ENCODE measurements at places on chromosomes 3 and 15. TPM values are rescaled to one million over a fixed set of nuclear protein-coding genes. Genes with fewer than 3 reads are reported as not detected.

MFN1 gene
- total RNA-seq = 29.7 TPM

DNA sequence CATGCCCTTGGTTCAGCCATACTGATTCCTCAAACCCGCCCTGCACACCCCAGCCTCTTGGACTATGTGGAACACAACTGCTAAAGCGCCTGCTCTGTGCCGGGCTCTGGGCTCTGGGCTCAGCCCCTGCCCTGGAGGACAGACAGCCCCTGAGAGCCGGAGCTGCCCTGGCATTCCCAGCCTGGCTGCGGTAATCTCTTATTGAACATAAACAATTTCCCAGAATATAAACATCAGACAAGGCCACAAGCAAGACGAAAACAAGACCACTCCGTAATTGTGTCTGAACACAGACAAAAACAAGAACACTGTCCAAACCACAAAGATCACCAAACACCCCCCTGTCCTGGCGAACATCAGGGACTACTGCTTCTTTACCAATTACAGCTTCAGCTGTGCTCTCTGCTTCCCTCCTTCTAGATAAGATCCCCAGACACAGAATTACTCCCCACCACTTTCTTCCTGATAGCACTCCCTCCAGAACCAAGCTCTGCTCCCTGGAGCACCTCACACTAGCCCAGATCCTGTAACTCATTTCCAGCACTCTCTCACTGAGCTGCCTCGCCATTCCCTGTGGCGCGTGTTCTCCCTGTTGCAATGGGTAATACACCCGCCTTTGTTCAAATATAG is 57.1 kb upstream of the TLE3 start:
- DNase-seq = peak; percentile 75

IL5RA gene
- not detected for total RNA-seq

PGBD4 gene
- total RNA-seq = 1.5 TPM

C3orf20 gene
- not detected for total RNA-seq

DNA sequence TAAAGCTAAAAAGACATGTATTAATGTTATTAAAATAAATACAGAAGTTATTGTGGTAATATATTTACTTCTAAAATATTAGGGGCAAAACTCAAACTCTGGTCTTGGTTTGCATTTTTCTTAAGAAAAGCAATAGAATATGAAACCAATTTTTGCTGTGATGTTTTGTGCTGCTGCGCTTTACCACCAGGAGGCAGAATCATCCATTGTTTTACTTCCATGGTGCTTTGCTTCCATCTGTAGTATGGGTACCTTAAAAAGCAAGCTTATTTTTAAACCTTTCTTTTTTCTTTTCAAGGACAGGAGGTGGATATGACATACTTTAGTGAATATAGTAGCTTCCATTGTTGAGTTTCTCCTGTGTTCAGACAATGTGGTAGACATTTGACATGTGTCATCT is 46.6 kb upstream of the MRPL3 start:
- DNase-seq = no peak

GRCh38 chr3:45496555-45496954 is 98.0 kb upstream of the LIMD1 start:
- DNase-seq = no peak

FOXB1 gene
- not detected for total RNA-seq

ARHGAP31 gene
- total RNA-seq = 8.8 TPM

CD200R1 gene
- total RNA-seq = not detected

- DNase-seq = peak; percentile 8
Measured at GRCh38 chr15:97998307-97999071, 38.0 kb downstream of the ARRDC4 start.

DNA sequence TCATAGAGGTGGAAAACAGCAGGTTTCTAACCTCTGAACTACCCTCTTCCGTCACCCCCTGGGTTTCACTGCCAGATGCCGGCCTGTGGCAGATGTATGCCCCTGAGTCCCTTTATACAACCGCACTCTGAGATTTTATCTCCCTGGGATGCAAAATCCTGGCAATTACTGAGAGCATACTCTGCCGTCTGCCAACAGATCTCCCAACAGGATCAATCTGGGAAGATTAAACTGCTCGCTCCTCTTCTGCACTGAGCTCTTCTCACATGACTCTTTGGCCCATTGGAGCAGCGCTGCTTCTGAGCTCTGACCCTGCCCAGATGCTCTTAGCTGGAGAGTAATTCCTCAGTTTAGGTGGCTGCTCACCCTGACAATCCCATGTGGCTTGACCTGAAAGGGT is 133.2 kb downstream of the LIPC start:
- DNase-seq = no peak

PLAAT1 gene
- total RNA-seq = 1.4 TPM

ADGRG7 gene
- not detected for total RNA-seq

GRCh38 chr15:39479911-39480310 is 101.0 kb upstream of the THBS1 start:
- DNase-seq = no peak

DNA sequence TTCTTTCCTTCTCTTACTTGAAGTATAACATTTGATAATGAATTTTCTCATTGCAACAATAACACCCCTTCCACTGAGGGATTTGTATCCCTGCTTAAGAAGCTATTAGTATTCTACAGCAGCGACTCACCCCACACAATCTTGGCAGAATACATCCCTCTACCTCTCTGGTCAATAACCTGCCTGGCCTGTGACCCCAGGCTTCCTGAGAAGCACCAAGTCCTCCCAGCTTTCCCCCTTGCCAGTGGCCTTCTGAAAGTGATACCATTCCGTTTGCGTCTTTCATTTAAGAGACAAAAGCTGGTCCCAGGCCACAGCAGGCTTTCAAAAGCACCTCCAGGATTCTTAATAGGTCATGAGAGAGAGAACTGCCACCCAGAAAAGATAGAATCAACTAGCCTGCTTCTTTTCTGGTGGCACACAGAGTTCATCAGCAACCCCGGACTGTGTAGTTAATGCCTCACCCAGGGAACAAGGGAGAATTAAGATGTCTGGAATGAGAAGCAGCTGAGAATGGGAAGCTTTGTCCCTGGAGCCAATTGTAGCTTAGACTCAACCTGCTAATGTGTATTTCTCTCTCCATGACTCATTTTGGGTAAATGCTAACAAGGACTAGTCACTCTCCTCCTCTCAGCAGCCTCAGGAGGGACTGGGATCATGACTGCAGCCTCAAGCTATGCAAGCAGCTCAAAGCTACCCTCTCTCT is 101.0 kb upstream of the CPNE4 start:
- peak; percentile 92 for DNase-seq

GRCh38 chr15:64193971-64194370 is 31.1 kb upstream of the PPIB start:
- no peak for DNase-seq

DNA sequence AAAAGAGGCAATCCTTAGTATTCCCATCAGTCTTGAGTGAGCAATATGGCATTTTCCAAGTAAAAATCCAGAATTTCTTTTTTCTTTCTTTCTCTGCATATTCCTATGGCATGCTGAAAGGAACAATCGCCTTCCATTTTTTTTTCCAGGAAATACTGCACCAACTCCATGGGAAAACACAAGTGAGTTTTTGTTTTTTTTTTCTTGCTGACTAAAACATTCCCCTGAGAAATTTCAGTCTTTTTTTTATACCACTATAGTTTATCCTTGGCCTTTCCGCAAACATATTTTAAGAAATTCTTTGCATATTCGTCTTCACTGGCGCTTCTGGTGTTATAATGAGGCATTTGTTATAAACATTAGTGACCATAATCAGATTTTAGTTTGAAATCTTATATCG is 429.6 kb upstream of the MDFIC2 start:
- peak; percentile 23 for DNase-seq

GRCh38 chr3:183775781-183776180 is 49.6 kb downstream of the MAP6D1 start:
- DNase-seq = no peak

DNA sequence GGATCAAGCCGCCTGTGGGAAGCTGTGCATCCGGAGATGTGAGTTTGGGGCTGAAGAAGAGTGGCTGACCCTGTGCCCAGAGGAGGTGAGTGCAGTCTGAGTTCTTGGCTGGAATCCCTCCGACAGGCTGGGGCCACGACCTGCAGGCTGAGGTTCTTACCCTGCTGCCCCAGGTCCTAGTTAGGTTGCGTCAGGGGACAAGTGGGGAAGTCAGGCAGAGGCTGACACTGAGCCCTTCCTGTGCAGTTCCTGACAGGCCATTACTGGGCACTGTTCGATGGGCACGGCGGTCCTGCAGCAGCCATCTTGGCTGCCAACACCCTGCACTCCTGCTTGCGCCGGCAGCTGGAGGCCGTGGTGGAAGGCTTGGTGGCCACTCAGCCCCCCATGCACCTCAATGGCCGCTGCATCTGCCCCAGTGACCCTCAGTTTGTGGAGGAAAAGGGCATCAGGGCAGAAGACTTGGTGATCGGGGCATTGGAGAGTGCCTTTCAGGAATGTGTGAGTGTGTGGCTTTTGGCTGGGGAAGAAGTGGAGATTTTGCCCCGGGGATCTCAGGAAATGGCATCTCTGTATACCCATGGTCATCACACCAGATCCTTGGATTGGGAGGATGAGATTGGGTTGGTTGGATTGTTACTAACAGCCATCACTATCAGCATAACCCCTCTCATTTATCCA is 1.3 kb downstream of the PPM1M start:
- no peak for DNase-seq

CELF6 gene
- 0.08 TPM for total RNA-seq

- no peak for DNase-seq
Measured at GRCh38 chr3:167151636-167152035, 228.5 kb downstream of the ZBBX start.

RTP1 gene
- total RNA-seq = not detected

DNA sequence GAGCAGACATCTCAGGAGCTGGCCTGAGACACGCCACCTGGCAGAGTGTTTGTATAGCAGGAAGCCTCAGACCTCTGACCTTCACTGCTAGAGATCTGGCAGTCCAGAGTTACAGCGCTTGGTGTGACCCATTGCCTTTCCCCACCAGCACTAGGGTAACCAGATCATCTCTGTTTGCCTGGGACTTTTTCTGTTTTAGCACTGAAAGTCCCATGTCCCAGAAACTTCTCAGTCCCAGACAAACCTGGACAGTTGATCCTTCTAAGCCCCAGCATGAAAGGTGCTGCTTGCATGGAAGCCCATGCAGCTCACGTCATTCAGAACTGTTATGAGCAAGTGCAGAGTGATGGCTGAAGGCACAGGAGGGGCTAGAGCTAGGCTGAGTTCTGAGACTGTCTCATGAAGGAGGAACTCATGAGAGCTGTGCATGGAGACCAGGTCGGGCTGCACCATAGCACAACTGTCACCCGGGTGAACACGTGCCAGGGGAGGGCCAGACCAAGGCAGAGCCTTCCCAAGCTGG is 18.2 kb upstream of the AHSG start:
- no peak for DNase-seq

DNA sequence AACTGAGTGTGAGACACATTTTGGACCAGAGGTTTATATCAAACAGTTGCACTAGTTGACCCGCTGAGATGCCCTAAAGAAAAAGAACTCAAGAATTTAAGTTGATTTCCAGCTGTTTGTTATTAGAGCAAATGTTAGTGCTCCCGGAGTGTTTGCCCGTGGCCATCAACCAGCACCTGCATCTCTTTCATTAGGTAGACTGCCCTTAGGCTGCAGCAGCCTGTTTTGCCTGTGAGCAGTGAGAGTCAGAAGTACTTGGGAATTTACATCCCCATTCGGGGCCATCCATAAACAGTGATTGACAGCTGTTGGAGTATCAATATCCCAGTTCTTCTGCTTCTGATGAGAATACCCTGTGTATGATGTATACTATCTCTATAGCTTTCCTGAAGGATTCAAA is 492.6 kb downstream of the RBMS3 start:
- no peak for DNase-seq

DPH3 gene
- total RNA-seq = 12.6 TPM

ZNF385D gene
- total RNA-seq = not detected

DNA sequence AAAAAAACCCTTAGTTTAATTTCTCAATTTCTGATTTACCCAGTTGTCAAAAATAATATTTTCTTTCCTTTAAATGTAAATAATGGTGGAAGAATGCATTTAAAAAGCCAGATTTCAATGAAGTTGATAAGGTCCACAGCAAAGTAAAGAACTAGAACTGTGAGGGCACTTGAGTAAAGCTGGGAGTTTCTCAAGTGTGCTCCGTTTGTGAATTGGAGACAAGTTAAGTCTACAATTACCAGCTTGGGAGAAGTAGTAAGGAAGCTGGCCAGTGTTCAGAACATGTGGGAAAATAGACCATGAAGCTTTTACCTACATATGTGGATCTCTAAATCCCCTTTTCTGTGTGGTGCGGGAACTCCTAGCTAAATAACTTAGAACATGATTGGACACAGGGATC is 239.4 kb downstream of the OXSM start:
- no peak for DNase-seq

DNA sequence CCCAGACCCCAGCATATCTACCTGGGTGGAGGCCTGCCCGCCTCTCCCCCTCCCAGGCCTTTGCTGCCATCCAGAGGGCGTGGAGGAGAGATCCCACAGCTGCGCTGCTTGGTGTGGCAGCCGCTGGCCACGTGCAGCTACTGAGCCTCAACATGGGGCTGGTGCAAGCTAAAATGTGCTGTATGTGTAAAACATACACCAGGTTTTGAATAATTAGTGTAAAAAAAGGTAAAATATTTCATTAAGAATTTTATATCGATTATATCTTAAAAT is 95.8 kb downstream of the SEC22A start:
- no peak for DNase-seq

GOLGA8B gene
- total RNA-seq = 15.9 TPM

ZNF774 gene
- 0.66 TPM for total RNA-seq

DNA sequence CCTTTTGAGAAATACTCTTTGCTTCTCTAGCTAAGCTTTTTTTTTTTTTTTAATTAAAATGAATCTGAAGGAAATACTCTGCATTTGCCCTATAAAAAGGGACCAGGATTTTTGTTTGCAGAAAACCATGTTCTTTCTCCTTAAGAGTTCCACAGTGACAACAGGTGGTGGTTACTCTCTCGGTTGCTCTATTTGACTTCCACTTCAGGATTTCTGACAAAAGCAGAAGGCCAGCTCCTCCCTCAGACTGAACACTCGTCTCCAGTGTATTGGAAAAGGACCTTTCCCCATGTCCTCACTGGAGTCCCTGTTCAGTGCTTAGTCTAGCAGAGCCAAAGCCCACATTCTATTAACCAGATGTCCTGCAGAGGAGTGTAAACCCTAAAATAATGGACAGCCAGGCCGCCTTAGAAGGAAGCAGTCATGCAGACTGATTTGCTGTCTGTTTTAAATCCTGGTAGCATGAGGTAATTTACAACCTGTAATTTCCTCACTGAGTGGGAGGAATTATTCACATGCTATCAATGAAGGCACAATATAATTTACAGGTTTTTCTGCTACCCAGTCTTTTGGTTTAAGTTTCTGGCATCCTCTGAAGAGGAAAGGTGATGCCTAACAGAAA is 599.3 kb downstream of the PYDC2 start:
- no peak for DNase-seq

PROK2 gene
- not detected for total RNA-seq

- no peak for DNase-seq
Measured at GRCh38 chr3:37645517-37646380, 215.9 kb upstream of the CTDSPL start.

- no peak for DNase-seq
Measured at GRCh38 chr3:156472684-156473083, 82.2 kb downstream of the SSR3 start.

- DNase-seq = no peak
Measured at GRCh38 chr3:31013090-31013489, 118.6 kb upstream of the GADL1 start.

- DNase-seq = no peak
Measured at GRCh38 chr15:88606070-88606794, 14.9 kb upstream of the AEN start.
